ENCODE measurements at places on chromosomes 3 and 15.

DNA sequence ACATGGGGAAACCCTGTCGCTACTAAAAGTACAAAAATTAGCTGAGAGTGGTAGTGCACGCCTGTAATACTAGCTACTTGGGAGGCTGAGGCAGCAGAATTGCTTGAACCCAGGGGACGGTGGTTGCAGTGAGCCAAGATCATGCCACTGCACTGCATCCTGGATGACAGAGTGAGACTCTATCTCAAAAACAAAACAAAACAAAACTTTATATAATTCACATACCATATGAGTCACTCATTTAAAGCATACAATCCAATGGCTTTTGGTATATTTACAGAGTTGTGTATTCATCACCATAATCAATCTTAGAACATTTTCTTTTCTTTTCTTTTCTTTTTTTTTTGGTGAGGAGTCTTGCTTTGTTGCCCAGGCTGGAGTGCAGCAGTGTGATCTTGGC, 8.7 kb downstream of the PXK start:
- peak; percentile 47 for DNase-seq

DNA sequence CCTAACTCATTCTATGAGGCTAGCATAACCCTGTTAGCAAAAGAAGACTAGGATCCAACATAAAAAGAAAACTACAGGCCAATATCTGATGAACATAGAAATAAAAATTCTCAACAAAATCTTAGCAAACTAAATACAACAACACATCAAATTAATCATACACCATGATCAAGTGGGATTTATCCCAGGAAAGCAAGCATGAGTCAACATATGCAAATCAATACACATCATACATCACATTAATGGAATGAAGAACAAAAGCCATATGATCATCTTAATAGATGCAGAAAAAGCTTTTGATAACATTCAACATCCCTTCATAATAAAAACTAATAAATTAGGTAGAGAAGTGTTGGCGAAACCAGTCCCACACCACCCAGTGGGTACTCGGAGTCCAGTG, 136.1 kb upstream of the MME start:
- DNase-seq, result peak; percentile 69

GRCh38 chr3:146575636-146576035, 29.5 kb downstream of the PLSCR5 start:
- no peak for DNase-seq

- DNase-seq, result peak; percentile 76
These were observed 38.1 kb upstream of the LDHAL6B start for GRCh38 chr15:59168536-59168935.

- peak; percentile 60 for DNase-seq
These were observed 4.7 kb downstream of the RBMS3 start for GRCh38 chr3:29285471-29286071.

DNA sequence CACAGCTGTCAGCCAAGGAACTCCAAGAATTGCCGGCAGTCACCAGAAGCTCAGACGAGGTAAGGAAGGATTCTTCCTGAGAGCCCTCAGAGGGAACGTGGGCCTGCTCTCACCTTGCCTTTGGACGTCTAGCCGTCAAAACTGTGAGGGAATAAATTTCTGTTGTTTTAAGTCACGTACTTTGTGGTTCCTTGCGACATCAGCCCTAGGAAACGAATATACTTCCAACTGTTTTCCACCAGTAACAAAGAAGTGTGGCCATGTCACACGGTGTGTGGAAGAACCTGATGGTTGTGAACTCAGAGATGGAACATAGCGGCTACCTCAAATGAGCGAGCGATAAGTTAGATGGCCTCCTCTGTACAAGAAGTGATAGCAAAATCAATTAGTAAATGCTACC, 41.0 kb upstream of the B3GNT5 start:
- no peak for DNase-seq

DNA sequence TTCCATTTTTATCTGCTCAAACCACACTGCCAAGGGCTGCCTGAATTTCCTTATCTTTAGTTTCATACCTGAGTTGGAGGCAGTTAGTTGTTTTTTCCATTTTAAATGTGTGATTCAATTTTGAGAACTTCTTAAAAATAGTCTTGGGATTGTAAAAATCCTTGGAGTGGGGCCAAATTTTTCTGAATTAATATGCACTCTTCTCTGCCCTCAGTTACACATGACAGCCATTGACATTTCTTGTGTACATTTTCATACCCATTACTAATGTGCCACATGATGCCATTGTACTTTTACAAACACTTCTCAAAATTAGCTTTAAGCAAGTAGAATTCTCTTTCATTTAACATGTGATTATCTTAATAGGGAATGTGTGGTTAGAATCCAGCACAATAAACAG, 141.7 kb downstream of the C3orf38 start:
- no peak for DNase-seq

- DNase-seq, result no peak
These were observed 237.5 kb upstream of the CHRM5 start for GRCh38 chr15:33730815-33731214.

- DNase-seq, result no peak
These were observed 84.9 kb downstream of the B3GALNT1 start for GRCh38 chr3:161020256-161020655.

GRCh38 chr15:68561171-68561900, 17.5 kb upstream of the CORO2B start:
- DNase-seq, result no peak

GRCh38 chr3:38826001-38826400, 10.0 kb upstream of the SCN10A start:
- DNase-seq, result no peak

DNA sequence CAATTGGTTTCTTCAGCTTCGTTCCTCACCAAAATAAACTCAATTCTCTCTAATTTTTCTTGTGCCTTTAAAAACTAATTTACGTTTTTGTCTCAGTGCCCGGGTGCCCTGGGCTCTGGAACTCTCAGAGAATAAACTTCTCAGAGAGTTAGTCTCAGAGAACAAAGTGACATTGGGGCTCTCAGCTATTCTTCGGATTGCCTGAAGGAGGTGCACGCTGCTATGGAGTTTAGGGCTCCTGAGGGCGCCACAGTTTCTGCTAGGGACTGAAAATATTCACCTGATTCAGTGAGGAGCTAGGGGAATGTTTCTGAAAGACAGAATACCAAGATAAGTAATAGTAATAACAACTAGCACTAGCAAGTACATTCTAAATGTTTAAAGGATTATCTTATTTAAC, 22.7 kb downstream of the ZIC4 start:
- DNase-seq, result peak; percentile 46

DNA sequence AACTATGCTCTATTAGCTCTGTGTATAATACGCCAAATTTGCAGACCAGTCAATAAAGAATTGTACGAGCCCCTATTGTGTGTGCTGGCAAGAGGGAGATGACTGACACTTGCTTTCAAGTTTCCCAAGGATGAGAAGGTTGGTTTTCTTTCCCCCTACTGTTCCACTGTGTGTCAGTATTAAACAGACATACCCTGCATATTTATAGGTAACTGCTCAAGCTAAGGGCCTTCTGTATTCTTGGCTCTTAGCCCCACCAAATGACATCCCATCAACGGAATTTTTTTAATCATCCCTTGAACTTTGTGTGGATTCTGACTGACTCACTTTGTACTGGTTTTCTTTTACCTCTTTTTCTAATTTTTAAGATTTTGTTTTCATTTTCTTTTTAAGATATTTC, 60.6 kb upstream of the GYG1 start:
- DNase-seq, result peak; percentile 87

DNA sequence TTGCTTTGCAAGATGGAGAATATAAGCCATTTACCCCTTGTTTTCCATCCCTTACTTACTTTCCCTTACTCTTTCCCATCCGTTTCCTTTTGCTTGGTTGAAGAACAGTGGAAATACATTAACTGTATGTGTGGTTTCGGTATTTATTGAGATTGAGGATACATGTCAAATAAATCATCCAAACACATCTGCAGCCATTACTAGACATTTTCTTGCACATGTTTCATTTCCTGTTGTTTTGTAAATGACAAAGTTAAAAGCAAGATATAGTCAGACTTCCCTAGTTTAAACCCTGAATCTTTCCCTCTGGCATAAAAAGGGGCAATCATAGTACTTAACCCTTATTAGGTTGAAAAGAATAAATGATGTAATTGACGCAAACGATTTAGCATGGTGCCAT, 82.1 kb upstream of the BCHE start:
- DNase-seq, result peak; percentile 11

- DNase-seq, result peak; percentile 80
These were observed 57.0 kb downstream of the NEK10 start for GRCh38 chr3:27312044-27312668.

GRCh38 chr3:152269831-152270734, 1.4 kb downstream of the MBNL1 start:
- peak; percentile 78 for DNase-seq

DNA sequence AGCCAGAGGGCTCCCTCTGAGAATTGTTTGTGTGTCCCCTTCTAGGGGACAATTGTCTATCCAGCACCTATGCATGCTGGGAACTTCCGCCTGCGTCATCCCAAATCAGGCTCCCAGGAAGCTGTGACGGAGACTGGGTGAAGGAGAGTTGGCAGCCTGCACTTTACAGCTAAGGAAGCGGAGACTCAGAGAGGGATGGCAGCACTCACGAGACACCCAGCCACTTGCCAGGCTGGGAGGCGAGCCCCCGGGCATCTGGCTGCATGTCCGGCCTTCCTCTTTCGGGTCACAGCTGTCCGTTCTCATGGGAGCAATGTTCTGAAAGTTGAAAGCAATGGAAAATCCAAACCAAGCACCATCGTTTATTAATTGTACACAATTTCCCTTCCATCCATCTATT, 45.5 kb upstream of the SLC6A11 start:
- DNase-seq, result no peak

GRCh38 chr3:179330438-179330837, 7.6 kb downstream of the ZNF639 start:
- DNase-seq, result peak; percentile 40

GRCh38 chr15:72086010-72086697, 31.8 kb downstream of the MYO9A start:
- DNase-seq, result no peak

GRCh38 chr3:20652231-20652986, 466.4 kb upstream of the SGO1 start:
- DNase-seq, result no peak

DNA sequence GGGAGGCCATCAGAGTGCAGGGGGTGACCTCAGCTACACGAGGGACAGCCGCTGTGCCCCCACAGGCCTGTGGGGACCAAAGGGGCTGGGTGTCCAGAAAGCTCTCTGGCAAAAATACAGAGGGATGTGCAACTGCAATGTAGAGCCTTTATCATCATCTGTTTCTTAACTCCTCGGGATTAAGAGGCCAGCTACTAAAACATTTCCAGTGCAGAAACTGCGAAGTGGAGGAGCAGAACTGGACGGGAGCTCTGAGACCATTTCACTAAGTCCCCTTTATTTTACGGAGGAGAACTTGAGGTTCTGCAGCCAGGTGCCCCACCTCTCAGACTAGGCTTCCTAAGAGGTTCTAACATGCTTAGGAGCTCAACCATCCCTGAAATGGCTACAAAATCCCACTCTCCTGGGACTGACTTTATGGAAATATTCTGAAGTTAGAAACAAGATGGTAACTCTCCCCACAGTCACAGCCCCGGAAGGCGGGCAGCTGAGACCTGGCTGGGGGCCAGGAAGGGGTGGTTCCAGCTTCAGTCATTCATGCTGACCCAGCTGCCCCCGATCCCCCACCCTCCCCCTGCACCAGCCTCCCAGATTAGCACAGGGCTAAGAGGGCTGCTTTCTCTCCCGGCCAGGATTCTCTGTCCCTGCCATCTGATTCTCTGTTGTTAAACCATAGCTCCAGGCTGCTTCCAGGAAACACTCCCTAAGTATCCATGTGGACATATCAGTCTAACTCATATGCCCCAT, 40.3 kb downstream of the UMPS start:
- no peak for DNase-seq

GRCh38 chr3:76122007-76122406, 336.7 kb upstream of the ZNF717 start:
- peak; percentile 63 for DNase-seq

DNA sequence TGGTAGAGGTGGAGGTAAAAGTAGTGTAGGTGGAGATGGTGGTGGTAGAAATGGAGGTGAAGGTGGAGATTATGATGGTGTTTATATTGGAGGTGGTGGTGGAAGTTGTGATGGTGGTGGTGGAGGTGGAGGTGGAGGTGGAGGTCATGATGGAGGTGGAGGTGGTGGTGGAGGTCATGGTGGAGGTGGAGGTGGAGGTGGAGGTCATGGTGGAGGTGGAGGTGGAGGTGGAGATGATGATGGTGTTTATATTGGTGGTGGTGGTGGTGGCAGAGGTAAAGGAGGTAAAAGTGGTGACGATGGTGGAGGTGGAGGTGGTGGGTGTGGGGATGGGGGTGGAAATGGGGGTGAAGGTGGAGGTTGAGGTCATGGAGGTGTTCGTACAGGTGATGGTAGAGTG, 107.8 kb downstream of the ASB7 start:
- DNase-seq, result no peak

- peak; percentile 75 for DNase-seq
These were observed 39.3 kb upstream of the TRA2B start for GRCh38 chr3:185976977-185977678.

DNA sequence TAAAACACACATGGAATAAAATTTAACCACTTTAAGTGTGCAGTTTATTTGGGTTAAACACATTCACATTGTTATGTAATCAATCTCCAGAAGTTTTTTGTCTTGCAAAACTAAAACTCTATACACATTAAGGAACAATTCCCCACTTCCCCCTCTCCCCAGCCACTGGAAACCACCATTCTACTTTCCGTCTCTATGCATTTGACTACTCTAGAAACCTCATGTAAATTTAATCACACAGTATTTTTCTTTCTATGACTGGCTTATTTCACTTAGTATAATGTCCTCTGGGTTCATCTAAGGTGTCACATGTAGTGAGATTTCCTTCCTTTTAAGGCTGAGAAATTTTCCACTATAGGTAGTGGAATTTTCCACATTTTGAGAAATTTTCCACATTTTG, 568.7 kb upstream of the UBE2E2 start:
- no peak for DNase-seq

GRCh38 chr3:136932978-136933772, 24.6 kb upstream of the IL20RB start:
- DNase-seq, result no peak

DNA sequence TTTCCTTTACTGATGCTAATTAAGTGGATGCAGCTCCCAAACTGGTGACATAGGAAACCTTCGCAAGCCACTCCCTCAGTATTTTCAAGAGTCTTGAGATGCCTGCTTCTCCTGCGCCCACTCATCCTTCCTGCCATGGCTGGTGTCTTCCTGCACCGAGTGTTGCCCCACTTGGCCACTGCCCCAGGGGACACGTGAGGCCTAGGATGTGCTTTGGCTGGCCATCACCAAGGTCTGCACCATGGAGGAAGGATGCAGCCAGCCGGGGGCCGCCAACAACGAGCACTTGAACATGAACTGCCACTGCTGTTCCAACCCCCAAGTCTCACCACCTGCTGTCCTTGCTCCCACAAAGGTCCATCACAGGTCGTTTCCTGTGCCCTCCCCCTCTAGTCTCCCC, 34.1 kb downstream of the EPHB3 start:
- DNase-seq, result no peak

GRCh38 chr15:32953533-32953910, 235.7 kb downstream of the GREM1 start:
- no peak for DNase-seq

DNA sequence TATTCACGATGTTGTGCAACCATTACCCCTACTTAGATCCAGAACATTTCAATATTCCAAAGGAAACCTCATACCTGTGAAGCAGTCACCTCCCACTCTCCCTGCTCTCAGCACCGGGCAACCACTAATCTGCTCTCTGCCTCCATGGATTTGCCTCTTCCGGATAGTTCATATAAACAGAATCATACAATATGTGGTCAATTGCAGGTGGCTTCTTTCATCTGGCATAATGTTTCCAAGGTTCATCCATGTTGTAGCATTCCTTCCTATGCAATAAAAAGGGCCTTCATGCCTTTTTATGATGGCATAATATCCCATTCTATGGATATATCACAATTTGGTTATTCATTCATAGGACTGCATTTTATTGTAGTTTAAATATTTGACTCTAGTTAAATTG, 23.9 kb downstream of the CA12 start:
- no peak for DNase-seq

Data from ELR (cell line).